Progenitor cell of endocrine pancreas (in vitro differentiated cells): ENCODE measurements at places on chromosomes 16 and 17. TPM values are rescaled to one million over a fixed set of nuclear protein-coding genes. Genes with fewer than 3 reads are reported as not detected.

CA7 gene
- total RNA-seq = not detected in 2 replicates

TBC1D3D gene
- 0.60 and 1.2 TPM in 2 replicates for total RNA-seq

- H3K36me3 ChIP-seq = no peaks in the 10 kb centered on the region
- H3K27ac ChIP-seq = no peak overlapping the region
- no peaks in the 10 kb centered on the region for H3K27me3 ChIP-seq
Measured at GRCh38 chr16:12229759-12230594, 253.4 kb downstream of the SNX29 start.

- no peak overlapping the region for H3K4me3 ChIP-seq
- no peaks in the 10 kb centered on the region for H3K27me3 ChIP-seq
- DNase-seq = no peak
- H3K36me3 ChIP-seq = no peaks in the 10 kb centered on the region
- no peaks in the 10 kb centered on the region for H3K4me1 ChIP-seq
Measured at GRCh38 chr16:23318639-23319038, 16.5 kb downstream of the SCNN1B start.

DNA sequence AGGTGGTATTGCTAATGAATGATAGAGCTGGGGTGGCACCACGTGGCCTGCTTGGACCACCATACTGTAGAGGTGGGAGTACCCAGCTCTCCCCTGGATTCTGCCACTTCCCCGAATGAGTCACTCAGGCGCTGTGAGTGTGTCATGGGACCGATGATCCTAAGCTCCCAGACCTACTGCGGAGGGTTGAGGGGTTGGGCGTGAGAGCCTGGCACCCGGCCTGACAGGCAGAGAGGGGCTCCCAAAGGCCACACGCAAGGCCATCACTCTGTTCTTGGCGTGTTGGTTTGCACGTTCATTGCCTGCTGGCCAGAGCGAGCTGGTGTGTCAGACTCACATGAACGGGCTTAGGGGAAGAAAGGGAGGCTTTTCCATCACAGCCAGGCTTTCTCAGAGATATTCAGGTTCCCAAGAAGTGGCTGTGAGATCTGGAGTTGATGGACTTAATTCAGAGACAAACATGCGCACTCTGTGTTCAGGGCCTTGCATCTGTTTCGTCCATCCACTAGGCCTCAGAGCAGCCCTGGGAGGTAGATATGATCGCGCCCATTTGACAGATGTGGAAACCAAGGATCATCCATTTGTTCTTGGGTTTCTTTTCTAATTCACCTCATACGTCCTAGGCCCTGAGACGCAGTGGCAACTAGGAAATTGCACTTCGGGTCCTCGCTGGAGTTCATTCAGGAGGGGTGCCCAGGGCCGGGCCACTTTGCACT, 41.4 kb downstream of the CMIP start:
- no peaks in the 10 kb centered on the region for H3K27me3 ChIP-seq
- H3K27ac ChIP-seq = no peak overlapping the region
- no peak overlapping the region for H3K4me3 ChIP-seq
- DNase-seq = no peak
- H3K4me1 ChIP-seq = peaks cover 6% of the 10 kb centered on the region
